ENCODE measurements at places on chromosomes 5 and 9. TPM values are rescaled to one million over a fixed set of nuclear protein-coding genes. Genes with fewer than 3 reads are reported as not detected.

ORM2 gene
- not detected for total RNA-seq

DND1 gene
- 0.13 TPM for total RNA-seq

C7 gene
- total RNA-seq, result 0.51 TPM

MARCHF11 gene
- total RNA-seq, result not detected

IRX4 gene
- total RNA-seq, result not detected

SDHA gene
- 137 TPM for total RNA-seq

NDST1 gene
- 22.3 TPM for total RNA-seq

ROPN1L gene
- 2.2 TPM for total RNA-seq

TAF1L gene
- under 0.01 TPM for total RNA-seq

STKLD1 gene
- total RNA-seq, result 0.26 TPM

LHX6 gene
- total RNA-seq, result 1.9 TPM

GARIN3 gene
- total RNA-seq, result not detected

BHMT gene
- not detected for total RNA-seq

HTR1A gene
- total RNA-seq, result not detected

ADAMTSL1 gene
- total RNA-seq, result 4.7 TPM

IL9 gene
- total RNA-seq, result not detected

MARVELD2 gene
- 0.90 TPM for total RNA-seq

RLN2 gene
- total RNA-seq, result 0.38 TPM

IQGAP2 gene
- 3.2 TPM for total RNA-seq

PHF24 gene
- under 0.01 TPM for total RNA-seq
